ENCODE measurements at places on chromosomes 16 and 17.

DNA sequence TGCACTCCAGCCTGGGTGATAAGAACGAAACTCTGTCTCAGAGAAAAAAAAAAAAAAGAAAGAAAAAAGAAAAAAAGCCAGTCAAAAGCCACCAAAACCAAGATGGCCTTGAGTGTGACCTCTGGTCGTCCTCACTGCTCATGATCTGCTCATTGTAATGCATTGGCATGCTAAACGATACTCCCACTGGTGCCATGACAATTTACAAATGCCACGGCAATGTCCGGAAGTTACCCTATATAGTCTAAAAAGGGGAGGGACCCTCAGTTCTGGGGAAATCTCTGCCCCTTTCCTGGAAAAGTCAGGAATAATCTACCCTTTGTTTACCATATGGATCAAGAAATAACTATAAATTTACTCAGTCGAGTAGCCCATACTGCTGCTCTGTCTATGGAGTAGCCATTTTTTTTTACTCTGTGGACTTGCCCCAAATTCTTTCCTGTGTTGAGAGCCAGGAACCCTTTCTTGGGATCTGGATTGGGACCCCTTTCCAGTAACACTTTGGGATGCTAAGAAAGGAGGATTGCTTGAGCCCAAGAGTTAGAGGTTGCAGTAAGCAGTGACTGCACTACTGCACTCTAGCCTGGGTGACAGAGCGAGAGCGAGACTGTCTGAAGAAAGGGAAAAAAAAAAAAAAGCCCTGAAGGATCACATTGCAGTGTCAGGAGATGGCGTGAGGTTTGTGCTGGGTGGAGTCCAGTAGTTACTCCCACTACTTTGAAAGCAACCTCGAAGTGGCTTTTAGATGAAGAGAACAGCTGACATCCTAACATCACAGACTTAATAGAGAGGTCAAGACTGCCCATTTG, 3.7 kb upstream of the TMEM231 start:
- no peak for DNase-seq

- DNase-seq, result no peak
These were observed 717.0 kb upstream of the RBFOX1 start for GRCh38 chr16:6615636-6616035.

DNA sequence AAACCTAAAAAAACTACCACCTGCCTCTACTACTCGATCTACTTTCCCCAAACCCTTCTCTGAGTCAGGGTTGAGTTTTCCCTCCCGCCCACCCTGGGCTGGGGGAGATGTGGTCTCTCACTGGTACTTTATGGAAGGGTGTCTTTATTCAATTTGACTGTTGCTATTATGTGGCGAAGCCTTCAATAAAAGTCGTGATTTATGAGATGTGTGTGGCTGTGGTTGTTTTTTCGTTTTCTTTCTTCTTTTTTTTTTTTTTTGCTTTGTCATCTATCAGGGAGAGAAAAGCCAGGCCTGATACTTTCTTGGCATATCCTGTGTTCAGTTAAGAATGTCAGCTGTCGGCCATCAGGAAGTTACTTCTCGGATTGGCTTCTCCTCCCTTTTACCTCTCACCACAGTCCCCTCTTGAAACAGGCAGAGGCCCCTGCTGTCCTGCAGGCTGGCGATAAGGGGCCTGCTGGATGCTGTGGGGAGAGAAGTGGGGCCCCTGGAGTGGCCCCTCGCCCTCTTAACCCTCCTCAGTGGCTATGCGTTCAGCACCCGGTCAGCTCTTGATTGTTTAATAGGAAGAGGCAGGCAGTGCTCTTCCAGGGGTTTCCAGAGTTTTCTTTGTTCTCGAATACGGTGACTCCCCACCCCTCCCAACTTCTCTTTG, 123.0 kb downstream of the MSI2 start:
- peak; percentile 73 for DNase-seq

DNA sequence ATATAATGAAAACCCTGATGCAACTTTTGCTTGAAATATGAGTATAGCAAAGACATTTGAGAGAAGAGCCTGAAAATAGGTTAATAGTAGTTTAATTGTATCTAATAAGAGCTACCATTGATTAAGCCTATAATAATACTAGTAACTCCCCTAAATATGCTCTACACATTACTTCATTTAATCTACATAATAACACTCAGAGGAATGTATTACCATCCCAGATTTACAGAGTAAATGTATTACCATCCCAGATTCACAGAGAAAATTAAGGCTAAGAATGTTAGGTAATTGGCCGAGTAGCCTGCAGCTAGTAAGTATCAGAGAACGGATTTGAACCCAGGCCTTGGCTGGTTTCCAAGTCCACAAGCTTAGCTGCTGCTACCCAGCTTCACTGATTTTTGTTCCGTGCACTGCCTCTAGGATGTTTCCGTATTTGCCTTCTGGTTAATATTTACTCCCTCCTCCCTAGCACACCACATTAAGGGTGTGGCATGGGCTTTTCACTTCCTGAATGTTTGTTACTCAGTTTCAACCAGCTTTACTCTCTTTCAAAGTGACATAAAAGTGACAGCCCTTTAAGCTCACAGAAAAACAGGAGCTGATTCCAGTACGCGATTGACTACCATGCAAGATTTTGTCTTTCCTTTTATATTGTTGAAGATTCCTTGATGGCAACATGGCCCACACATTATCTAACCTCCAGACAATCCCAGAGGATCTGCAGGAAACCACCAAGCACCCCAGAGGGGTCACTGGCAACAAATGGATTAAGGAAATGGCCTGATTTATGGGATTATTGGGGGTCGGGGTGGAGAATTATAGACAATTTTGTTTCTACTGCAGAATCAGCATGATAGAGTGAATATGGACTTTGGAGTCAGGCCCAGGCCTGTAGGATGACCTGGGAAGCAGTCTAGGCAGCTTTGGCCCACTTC, 26.7 kb upstream of the TOX3 start:
- no peak for DNase-seq

DNA sequence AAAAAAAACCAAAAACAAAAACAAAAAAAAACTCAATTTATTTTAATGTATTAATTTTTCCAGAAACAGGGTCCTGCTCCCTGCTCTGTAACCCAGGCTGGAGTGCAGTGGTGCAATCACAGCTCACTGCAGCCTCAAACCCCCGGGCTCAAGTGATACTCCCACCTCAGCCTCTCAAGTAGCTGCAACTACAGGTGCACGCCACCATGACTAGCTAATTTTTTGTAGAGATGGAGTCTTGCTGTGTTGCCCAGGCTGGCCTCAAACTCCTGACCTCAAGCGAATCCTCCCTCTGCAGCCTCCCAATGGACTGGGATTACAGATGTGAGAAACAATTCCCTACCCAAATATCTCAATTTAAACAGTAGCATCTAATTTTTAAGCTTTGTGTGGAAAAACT, 25.2 kb upstream of the EMP2 start:
- DNase-seq, result no peak

Measured in Jurkat, Clone E6-1 (cell line).